ENCODE measurements at places on chromosomes 6 and 20. TPM values are rescaled to one million over a fixed set of nuclear protein-coding genes. Genes with fewer than 3 reads are reported as not detected.

Gene CPXM1
- polyA plus RNA-seq: not detected

Gene RBPJL
- not detected for polyA plus RNA-seq

Gene OPRL1
- 0.53 TPM for polyA plus RNA-seq

Gene STX11
- polyA plus RNA-seq: 1.9 TPM

Gene ENPP3
- polyA plus RNA-seq: not detected

Gene FAM209B
- not detected for polyA plus RNA-seq

Gene PACSIN1
- polyA plus RNA-seq: not detected

Gene CCM2L
- not detected for polyA plus RNA-seq

Gene NOX3
- polyA plus RNA-seq: not detected

Gene BPIFB1
- not detected for polyA plus RNA-seq

Gene ZNF311
- 0.93 TPM for polyA plus RNA-seq

Gene GDAP1L1
- polyA plus RNA-seq: not detected

Gene CLPSL1
- not detected for polyA plus RNA-seq

Gene BMP5
- not detected for polyA plus RNA-seq

Gene RNF8
- 19.3 TPM for polyA plus RNA-seq

Gene TFAP2D
- polyA plus RNA-seq: not detected

All from GM23248 (cell line).